ENCODE measurements at places on chromosomes 5 and 9.

GRCh38 chr5:74885170-74885569 lies 19.0 kb upstream of the FAM169A start:
- DNase-seq = no peak

GRCh38 chr5:102853680-102854079 lies 98.6 kb downstream of the PAM start:
- no peak for DNase-seq

DNA sequence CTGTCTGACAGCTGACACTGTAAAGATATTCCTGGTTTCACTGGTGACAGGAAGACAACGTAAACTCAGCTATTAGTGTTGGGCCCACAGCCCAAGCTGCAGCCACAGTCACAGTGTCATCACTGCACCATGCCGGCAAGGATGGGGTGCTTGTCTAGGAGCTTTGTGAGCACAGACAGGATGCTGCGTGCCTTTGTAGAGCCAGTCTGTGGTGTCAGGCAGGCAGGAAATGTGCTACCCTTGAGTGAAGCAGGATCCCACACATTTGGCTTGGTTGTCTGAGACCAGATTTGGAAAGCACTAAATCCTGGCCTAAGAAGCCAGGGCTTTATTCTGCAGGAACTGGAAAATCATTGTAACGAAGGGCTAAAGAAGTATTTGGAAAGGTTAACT lies 121.6 kb upstream of the ADAMTS16 start:
- DNase-seq = no peak

DNA sequence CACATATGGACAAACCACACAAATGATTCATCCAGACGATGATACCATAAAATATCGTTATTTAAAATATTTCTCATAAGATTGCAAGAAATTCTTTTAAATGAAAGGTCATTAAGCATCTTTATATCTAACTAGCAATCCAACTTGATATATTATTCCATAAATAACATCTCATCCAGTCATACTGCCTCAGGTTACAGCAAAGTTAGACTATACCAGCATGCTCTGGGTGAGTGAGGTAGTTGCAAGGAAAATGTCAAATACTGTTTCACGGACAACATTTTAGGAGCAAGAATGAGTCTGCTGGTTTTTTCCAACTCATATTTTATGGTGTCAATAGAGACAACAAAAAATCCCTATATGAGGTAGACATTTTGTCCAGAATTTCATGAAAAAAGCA lies 200.9 kb upstream of the TRPM3 start:
- DNase-seq = no peak

- no peak for DNase-seq
Observed at GRCh38 chr5:28648108-28648507, 1609.7 kb upstream of the CDH9 start.

GRCh38 chr9:131805803-131806202 lies 65.9 kb upstream of the RAPGEF1 start:
- no peak for DNase-seq

- no peak for DNase-seq
Observed at GRCh38 chr5:84016085-84016484, 295.4 kb upstream of the HAPLN1 start.

DNA sequence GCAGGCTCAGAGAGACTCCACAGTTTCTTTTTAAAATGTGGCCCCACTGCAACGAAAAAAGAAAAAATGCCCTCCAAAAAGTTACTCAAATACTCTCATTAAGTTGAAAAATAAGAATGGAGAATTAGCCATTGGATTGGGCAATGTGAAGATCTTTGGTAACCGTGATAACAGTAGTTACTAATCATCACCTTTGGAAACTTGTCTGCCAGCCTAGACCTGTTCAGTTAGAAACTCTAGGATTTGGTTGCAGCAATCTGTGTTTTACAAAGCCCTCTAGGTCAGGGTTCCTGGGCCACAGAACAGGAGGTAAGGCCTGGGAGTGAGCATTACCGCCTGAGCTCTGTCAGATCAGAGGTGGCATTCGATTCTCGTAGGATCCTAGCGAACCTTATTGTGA lies 34.2 kb downstream of the VPS13A start:
- DNase-seq = no peak

DNA sequence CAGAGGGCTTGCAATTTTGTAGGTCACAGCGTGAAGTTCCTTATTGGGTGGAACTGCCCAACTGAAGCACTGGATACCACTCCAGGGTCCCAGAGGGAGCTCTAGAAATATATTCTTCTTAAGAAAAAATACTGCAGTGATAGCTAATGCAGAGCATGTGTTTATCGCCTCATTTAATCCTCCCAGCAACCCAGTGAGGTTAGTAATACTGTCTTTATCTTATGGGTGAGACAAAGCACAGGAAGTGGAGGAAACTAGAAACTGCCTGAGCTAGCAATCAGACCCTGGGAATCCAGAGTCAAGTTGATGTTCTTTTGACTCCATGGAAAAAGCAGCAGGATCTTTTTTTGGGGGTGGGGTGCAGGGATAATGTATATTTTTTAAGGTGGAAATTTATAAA lies 153.3 kb downstream of the PJA2 start:
- no peak for DNase-seq

GRCh38 chr5:142246258-142246657 lies 78.6 kb downstream of the SPRY4 start:
- DNase-seq = no peak

GRCh38 chr9:121937240-121937639 lies 155.9 kb downstream of the TTLL11 start:
- DNase-seq = no peak

- peak; percentile 98 for DNase-seq
Observed at GRCh38 chr5:6712577-6713273, 507 bp upstream of the TENT4A start.

GRCh38 chr9:88835038-88835466 lies 156.2 kb upstream of the S1PR3 start:
- no peak for DNase-seq

GRCh38 chr9:93132946-93133680 lies 938 bp downstream of the NINJ1 start:
- peak; percentile 57 for DNase-seq

- no peak for DNase-seq
Observed at GRCh38 chr5:1106385-1107166, 5.3 kb downstream of the SLC12A7 start.

DNA sequence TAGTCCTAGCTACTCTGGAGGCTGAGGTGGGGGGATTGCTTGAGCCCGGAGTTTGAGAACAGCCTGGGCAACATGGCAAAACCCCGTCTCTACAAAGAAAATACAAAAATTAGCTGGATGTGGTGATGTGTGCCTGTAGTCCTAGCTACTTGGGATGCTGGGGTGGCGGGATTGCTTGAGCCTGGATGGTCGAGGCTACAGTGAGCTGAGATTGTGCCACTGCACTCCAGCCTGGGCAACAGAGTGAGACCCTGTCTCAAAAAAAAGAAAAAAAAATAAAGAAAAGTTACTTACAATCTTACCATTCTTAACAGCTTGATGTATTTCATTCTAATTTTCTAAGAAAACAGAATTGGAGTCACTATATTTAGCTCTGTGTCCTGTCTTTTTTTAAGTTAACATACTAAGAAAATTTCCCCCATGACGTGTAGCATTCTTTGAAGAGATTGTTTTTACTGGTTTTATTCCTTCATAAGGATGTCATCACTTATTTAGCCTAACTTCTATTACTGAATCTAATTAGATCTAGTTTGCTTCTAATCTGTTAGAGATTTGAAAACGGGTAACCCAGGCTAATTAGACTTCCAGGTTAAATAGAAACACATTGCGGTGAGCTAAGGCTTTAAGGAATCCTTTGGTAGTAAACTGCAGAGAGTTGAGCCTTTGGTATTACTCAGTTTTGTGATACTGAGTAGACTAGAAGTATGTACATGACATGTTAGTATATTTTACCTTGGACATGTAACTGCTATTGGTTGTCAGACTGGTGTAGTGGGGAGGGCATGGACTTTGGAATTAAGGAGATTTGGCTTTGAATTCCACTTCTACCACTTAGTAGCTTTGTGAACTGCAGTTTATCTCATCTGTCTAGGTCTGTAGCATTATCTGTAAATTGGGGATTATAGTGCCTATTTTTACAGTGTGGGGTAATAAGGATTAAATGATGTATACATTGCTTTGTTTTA lies 24.0 kb downstream of the HSPA4 start:
- peak; percentile 52 for DNase-seq

DNA sequence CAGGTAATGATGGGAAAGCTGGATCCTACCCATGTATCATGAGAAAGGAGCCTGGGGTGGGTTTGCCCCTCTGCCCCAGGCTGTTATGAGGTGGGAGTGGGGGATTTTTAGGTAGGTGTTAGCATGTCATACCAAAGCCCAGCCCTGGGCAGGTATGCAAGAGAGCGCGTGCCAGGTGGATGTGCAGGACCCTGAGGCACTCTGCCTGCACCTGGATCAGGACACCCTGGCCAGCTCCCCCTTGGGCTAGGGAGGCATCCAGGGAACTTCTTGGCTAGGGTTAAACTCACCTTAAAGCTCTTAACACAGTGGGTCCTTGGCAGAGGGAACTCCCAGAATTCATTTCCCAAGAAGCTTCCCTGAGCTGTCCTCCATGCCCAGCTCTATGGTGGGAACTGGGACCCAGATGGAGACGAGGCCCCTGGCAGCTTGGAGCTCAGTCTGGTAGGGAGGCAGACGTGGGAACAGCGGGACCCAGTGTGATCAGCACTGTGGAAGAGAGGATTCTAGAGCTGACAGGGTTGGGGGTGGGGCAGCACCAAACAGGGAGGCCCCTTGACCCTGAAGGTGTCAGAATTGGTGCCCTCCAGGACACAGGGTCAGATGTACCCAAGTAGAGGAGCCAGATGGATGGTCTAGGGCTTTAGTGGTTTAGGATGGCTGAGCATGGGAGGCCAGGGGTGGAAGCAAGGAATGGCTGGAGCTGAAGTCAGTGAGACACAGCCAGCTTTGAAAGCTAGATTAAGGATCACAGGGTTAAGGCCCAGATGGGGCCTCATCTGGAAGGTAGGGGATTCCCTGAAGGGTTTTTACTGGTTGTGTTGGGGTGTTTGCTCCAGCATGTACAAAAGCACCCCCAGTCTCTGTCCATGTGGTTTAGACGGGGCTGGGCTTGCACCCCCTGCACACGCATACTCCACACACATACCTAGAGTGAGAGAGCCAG lies 2.2 kb upstream of the PRR7 start:
- DNase-seq = no peak

DNA sequence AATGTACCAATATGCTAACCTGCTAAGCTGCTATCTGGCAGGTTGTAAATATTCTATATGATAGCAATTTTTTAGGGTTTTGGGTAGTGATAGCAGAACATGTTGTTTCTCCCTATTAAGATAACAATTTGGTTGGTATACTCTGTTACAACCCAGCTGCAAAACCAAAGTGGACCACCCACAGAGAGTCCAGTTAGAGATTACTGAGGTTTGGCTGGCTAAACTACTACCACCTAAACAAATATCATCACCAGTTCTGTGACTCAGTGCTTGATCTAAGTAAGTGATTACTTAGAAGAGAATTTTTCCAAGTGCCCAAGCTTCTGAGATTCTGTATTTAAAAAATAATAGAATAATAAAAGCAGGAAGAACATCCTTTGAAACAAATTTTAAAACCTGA lies 72.3 kb downstream of the XRCC4 start:
- peak; percentile 8 for DNase-seq

DNA sequence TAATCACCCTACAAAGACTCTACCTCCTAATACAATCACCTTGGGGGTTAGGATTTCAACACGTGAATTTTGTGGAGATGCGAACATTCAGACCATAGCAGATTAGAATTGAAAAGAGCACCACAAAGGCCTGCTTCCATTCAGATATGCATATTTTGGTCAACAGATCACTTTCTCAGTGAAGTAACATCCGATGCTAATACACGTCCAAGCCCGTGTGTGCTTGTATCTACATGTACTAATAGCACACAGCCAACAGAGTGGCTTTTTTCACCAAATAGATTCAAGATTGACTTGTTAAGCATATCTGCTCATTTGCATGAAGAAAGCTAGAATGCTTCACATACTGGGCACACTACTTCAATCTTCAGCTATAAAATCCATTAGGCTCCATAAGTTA lies 35.6 kb upstream of the SSBP2 start:
- DNase-seq = no peak

- peak; percentile 56 for DNase-seq
Observed at GRCh38 chr5:154714266-154714986, 40.8 kb upstream of the LARP1 start.

GRCh38 chr5:161165998-161166660 lies 314.1 kb upstream of the ATP10B start:
- DNase-seq = no peak

DNA sequence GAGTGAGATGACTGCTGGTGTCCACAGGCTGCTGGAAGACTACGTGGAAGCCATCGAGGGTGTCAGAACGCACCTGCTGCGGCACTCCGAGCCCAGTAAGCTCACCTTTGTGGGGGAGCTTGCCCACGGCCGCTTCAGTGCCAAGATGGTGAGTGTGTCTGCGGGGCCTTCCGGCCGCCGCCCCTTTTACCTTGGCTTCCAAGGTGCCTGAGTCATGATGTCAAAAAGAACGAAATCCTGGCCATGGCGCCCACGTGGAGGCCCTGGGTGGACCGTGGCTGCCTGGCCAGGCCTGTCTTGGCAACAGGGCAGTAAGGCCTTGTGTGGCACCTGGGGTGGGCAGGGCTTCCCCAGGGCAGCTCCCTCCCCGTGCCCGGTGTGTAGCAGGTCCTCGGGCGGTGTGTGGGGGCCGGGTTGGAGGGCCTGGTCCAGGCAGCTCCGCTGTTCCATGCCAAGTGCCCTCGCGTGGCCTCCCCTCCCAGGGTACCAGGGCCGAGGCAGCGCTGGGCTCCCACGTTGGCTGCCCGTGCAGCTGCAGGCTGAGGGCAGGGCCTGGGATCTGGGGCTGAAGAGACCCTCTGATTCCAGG lies 7.8 kb downstream of the DPP7 start:
- DNase-seq = no peak

GRCh38 chr5:140627972-140628371 lies 5.0 kb downstream of the CD14 start:
- DNase-seq = no peak

DNA sequence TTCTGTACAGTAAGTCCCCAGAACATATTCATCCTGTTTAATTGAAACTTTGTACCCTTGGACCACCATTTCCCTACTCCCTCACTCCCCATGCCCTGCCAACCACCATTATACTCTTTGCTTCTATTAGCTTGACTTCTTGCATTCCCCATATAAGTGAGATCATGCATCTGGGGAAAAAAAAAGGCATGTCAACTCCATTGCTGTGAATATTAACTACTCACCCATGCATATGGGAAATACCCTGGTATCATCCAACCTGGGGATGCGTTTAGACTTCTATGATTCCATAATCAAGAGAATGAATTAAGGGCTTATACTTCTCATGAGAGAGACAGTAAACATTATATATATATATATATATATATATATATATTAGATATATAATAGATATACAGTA lies 659.4 kb upstream of the C9orf72 start:
- no peak for DNase-seq

DNA sequence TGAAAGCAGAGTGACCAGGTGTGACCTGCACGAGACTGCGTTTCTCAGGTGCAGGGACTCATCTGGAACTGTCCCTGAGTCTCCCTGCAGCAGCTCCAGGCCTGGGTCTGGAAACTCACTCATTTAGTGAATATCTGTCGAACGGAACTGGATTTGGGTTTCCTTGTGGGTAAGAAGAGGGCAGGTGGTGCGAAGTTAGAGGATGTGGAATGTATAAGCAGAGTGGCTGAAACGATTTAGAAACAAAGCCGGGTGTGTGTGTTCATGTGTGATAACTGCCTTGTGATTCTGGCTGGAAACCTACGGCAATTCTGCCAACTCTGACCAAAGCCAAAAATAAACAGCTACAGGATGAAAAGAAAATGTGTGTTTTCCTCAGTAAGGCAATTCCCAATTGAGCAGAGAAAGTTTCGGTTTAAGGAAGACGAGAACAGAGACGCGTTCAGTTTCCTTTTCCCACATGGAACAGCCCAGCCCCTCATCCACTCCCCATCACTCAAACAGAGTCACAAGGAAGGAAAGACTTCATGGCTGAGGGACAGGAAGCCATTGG lies 130.3 kb downstream of the NSG2 start:
- DNase-seq = no peak
